CD4-positive, alpha-beta T cell treated with Interleukin-6 for 4 hours (primary cell): ENCODE measurements at places on chromosomes 13 and 19.

DNA sequence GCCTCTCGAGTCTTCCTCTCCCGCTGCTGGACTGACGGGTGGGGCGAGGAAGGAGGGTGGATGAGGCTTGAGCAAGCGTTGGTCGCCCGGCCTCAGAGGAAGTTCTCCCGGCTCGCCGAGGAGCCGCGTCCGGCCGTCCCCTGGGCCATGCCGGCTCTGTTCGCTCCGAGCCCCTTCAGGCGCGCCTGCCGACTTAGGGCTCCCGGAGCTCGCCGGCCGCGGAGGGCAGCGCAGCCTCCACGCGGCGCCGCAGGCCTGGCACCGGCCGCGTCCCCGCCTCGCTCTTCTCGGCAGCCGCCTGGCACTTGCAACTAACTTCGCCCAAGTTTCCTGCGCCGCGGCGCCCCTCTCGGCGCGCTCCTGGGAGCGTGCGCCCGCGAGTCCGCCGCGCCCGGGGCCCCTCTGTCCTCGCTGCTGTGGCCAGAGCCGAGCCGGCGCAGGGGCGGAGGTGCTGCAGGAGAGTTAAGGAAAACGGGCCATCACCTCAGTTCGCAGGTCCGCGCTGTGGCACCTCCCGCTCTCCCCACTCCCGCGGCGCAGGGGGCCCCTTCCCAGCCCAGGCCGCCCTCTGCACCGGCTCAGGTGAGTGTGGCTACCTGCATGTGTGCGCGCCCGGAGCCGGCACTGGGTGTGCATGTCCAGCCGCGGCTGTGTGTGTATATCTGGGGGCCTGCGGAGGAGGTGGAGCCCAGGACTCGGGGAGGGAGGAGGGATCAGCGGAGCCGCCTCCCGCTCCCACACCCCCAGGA, 641 bp upstream of the SOX21 start:
- no peak for DNase-seq

DNA sequence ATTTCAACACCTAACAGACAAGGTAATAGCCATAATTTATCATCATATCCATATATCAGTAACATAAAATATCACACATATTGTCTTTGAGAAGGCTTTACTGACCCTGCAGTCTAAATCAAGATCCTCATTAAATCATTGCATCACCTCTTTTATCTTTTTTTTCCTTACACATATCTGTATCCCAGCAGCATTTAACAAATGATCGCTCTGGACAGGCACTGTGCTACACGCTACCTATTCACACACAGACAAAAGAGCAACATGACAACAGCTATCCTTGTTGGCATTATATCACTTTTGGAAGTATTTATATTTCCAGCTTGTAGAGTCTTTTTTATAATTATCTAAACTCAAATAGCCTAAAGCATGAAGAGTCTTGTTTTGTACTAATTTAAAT, 73.3 kb upstream of the NBEA start:
- DNase-seq, result no peak

GRCh38 chr13:50993934-50994333, 84.3 kb downstream of the RNASEH2B start:
- DNase-seq, result no peak

- DNase-seq, result no peak
These were observed 338.8 kb upstream of the DACH1 start for GRCh38 chr13:72205773-72206172.

GRCh38 chr19:3968556-3969434, 2.1 kb downstream of the DAPK3 start:
- DNase-seq, result no peak

GRCh38 chr19:872266-872951, 12.9 kb downstream of the CFD start:
- DNase-seq, result peak; percentile 86

DNA sequence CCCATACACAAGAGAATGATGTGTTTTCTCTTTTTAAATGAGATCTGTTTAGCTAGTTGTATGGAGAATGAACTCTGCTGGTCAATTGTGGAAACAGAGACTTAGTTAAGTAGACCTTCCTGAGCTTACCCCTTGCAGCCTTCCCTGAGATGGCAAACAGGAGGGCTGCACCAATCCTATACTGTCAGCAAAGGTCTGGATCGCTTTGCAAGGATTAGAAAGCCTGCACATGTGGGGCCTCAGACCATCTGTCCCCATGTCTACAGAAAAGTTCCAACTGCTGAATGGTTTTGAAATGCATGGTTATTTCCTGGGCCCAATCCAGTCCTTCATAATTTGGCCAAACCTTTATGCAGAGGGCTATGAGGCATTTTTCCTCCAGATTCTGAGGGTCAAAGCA, 183.9 kb upstream of the SLC10A2 start:
- DNase-seq, result no peak

- DNase-seq, result no peak
These were observed 76.6 kb upstream of the SPATA13 start for GRCh38 chr13:24083722-24084421.

GRCh38 chr19:40244579-40245317, 18.3 kb upstream of the CCNP start:
- no peak for DNase-seq

GRCh38 chr19:4099041-4099764, 24.7 kb downstream of the MAP2K2 start:
- DNase-seq, result no peak

DNA sequence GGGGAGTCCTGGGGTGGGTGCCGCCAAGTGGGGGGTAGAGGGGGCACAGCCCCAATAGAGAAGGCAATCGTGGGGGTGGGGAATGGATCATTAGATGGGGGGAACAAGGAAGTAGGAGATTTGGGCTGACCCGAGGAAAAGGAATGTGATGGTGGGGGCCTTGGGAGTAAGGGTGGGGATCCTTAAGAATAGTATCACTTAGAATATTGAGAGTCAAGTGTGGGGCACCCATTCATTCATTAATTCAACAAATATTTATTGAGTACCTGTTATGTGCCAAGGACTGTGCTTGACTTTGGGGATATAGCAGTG, 641 bp downstream of the PPP5C start:
- DNase-seq, result no peak

GRCh38 chr19:54439174-54439851, 9.7 kb upstream of the LENG8 start:
- DNase-seq, result peak; percentile 21

GRCh38 chr19:35457173-35457572, 9.1 kb downstream of the FFAR2 start:
- DNase-seq, result no peak

- DNase-seq, result no peak
These were observed 782 bp downstream of the EPN1 start for GRCh38 chr19:55675661-55676354.

GRCh38 chr19:17942582-17943273, 9.9 kb downstream of the CCDC124 start:
- DNase-seq, result no peak

DNA sequence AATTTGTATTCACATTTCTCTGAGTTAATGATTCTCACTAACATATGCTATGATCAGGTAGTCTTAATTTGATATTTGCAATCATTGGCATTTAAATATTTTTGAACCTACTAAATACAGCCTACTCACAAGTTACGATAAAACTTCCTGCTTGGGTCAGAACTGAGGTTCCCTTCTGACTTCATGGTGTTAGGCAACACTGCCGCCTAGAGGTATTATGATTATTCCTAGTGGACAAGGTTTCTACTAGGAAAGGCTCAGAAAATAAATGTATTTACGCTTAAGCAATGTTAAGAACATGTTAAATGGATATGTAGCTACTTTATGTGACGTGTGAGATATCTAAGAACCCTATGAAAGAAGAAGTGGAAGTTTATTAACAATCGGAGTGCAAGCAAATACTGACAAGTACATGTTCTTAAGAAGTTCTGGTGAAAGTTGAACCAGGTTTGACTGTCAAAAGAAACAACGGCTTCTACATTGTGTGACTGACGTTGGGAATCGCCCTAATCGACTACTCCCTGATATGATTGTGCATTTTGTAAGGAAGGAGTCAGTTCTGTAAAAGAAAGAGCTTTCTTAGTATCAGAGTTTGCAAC, 1395.8 kb downstream of the SLITRK5 start:
- no peak for DNase-seq

DNA sequence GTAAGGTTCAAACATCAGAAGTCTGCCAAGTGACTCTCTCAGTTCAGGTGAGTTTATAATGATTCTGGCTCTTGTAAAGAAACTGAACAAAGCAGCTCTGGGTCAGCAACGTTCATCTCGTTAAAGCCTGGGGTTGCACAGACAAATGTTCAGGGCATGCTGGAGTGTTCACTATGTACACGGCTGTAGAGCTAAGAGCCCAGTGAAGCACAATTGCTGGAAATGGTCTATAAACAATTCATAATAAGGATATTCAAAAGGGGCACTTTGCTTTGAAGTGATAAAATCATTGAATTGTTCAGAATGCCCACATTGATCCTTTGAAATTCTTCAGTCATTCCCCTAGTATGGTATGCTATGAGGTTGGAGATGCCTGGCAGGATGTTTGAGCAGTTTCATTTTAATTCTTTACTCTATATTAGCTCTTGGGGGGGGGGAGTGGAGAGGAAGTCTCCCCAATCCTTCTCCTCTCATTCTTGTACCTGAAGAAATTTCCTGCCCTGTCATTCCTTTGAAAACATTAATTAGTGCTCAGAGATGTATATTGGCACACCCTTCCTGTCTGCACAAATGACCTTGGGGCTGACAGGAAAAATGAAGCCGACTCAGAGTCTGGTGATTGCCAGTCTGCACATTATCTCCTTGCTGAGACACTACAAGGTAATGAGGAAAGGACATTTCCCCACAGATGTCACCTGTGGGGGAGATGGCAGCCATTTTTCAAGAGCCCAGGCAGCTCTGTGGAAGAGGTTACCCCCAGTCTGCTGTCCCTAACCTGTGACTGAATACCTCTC, 145.5 kb downstream of the DLEU7 start:
- DNase-seq, result no peak

GRCh38 chr19:7010722-7011593, 10.3 kb downstream of the MBD3L2B start:
- DNase-seq, result no peak

- no peak for DNase-seq
These were observed 9.6 kb downstream of the SH3GL1 start for GRCh38 chr19:4390567-4391305.

DNA sequence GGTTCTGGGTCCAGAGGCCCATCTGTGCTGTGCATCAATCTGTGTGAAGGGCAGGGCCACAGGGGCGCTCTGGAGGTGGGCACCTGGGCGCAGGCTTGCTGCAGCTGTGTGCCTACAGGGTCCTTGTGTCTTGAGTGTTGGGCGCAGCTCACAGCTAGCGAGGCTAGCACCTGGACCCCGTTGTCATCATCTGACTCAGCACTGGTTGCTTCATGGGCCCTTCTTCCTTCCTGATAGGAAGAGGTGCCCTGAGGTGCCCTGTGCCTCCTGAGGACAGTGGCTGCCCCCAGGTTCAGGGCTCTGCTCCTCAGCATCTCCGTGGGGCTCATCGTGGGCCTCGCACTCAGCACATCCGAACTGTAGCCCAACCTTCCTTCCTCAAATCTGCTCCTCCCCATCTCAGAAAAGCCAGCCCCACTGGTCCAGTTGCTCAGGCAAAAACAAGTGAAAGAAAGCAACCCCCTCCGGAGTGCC, 54.8 kb downstream of the GATAD2A start:
- DNase-seq, result peak; percentile 53

GRCh38 chr13:92103689-92104153, 705.3 kb downstream of the GPC5 start:
- DNase-seq, result no peak

- DNase-seq, result no peak
These were observed 7.0 kb upstream of the ZNF440 start for GRCh38 chr19:11807099-11807380.

- DNase-seq, result peak; percentile 73
These were observed 2.6 kb upstream of the CACNG7 start for GRCh38 chr19:53906211-53907192.

DNA sequence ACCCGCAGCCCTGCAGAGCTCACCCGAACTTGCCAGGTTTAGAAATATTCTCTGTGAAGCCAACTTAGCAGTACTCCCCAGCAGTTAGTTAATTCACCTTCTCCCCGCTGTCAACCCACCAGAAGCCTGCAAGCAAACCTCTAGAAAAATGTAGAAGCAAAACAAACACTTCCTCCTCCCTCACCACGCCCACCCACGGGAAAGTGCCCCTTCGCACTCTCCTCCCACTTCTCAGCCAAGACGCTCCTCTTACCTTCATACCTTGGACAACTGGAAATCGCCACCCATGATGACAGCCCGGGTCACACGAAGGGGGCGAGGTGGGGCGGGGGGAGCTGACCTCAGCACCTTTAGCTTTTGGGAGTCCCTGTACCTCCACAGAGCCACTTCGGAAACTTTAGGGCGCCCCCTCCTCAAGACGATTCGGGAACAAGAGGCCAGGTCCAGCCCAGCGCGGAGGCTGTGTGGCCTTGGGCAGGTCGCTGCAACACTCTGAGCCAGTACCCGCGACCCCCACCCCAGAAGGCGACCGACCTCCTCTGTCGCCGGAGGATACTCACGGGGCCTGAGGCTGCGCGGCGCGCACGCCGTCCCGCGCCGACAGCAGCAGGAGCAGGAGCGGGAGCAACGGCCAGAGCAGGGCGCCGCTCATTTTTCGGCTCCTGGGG, 485 bp downstream of the CPAMD8 start:
- DNase-seq, result peak; percentile 13

- no peak for DNase-seq
These were observed 2.0 kb downstream of the ZNF57 start for GRCh38 chr19:2902590-2903218.

DNA sequence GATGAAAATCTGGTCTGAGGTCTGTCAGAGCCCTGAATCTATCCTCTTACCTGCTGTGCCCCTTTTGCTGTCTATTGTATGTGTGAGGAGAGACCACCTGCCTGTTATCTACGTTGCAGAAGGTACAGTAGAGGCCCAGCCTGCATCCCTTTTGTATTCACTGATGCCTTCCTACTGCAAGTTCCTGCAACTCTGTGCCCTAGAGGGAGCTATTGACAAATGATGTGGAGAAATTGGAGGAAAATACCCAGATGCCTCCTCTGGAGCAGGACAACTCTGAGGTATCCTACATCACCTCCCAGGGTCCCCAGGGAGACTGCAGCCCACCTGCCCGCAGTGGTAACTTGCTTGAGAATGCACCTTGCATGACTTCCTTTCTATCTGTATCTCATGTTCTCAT, 33.7 kb downstream of the SIAH3 start:
- no peak for DNase-seq

DNA sequence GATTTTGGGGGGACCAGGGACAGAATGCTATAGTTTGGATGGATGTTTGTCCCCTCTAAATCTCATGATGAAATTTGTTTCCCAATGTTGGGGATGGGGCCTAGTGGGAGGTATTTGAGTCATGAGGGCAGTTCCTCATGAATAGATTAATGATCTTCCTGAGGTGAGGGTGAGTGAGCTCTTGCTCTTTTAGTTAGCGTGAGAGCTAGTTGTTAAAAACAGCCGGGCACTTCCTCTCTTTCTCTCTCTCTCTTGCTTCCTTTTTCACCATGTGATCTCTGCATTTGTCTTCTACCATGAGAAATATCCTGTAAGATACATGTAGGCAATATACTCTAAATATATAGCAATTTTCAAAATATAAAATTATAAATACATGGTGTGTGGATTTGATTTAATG, 290.8 kb upstream of the PCDH9 start:
- no peak for DNase-seq

DNA sequence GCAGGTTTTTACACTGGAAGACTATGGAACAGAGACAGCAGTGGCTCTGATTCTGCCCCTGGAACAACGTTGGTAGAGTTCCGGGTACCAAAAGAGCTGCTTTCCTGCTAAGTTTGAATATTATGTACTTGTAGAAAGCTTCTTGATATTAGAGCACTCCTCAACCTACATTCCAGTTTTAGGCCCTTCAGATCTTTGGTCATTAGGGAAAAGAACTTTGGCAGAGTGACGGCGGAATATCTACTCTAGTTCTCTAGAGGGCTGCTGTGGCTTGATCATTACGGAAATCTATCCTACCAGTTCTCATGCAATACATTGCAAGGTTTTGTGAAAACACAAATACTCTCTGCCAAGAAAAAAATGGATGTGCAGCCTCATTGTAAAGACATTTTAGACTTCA, 415.7 kb downstream of the DIAPH3 start:
- DNase-seq, result no peak
